ENCODE measurements at places on chromosomes 13 and 19.

DNA sequence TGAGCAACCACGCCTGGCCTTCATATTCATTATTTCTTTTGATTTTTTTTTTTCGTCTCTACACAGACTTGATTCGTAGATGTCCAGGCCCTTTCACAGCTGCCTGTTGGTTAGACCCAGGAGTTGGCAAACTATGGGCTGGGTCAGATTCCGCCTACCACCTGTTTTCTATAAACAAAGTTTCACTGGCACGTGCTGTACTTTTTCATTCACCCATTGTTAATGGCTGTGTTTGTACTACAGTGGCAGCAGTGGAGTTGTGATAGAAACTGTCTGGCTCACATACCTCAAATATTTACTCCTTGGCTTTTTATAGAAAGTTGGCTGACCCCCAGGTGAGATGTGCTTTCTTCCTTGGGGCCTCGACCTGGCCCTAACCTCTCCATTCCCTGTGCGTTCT is 72.9 kb upstream of the TEX29 start:
- DNase-seq, result no peak

DNA sequence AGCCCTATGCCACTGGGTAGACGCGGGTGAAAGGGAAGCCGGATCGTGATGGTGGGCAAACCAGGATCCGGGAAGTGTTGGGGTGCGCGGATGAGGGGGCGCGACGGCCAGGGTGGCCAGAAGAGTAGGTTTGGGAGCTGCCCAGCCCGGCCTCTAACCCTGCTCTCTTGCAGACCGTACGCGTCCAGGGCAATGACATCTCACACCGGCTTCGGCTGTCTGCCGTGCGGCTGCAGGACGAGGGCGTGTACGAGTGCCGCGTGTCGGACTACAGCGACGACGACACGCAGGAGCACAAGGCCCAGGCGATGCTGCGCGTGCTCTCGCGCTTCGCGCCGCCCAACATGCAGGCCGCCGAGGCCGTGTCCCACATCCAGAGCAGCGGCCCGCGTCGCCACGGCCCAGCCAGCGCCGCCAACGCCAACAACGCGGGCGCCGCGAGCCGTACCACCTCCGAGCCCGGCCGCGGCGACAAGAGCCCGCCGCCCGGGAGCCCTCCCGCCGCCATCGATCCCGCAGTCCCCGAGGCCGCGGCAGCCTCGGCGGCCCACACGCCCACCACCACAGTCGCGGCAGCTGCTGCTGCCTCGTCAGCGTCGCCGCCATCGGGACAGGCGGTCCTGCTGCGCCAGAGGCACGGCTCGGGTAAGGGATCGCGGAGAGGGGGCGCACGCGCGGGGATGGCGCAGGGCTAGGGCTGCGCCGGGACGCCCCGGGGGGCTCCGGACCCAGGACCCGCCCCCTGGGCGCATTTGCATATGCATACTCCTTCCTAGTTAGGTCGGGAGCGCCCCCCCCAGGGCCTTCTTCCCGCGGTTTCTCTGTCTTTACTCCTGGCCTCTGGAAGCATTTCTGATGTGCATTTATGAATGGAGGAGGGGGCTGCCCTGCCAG is 4.1 kb downstream of the VSTM2B start:
- no peak for DNase-seq

- no peak for DNase-seq
Measured at GRCh38 chr19:15279326-15279904, 47.2 kb upstream of the EPHX3 start.

GRCh38 chr13:108595436-108596274 is 33.8 kb upstream of the MYO16 start:
- no peak for DNase-seq

GRCh38 chr13:40026741-40027140 is 371.3 kb downstream of the COG6 start:
- DNase-seq, result no peak

DNA sequence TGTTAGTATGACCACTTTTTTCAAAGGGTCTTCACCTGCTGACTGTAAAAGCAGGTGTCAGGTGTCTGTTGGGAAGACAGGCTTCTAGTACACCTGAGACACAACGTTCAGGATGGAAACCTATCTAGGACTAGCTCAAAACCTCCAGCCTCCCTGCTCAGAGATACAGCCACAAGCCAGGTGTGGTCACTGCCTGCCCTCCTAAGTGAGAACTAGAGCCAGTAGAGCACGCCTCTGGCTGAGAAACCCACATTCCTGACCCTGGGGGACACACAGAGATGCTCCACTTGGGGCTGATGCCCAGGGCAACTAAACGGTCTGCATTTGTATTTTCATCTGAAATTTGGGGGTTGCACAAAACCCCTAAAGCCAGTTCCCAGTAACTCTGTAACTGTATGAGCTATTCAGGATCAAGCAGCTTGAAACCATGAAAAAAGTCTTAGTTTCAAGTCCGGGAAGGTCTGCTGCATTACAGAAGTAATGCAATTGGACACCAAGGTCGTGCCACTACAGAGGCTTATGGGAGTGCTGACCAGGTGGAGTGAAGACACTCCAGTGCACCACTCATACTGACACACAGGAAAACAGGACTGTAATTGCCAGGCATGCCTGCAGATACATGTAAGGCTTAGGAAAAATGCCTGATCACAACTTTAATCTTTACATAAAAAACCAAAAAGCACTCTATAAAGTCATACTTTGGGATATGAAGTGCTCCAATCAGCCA is 27.8 kb downstream of the ANKRD10 start:
- DNase-seq, result no peak

DNA sequence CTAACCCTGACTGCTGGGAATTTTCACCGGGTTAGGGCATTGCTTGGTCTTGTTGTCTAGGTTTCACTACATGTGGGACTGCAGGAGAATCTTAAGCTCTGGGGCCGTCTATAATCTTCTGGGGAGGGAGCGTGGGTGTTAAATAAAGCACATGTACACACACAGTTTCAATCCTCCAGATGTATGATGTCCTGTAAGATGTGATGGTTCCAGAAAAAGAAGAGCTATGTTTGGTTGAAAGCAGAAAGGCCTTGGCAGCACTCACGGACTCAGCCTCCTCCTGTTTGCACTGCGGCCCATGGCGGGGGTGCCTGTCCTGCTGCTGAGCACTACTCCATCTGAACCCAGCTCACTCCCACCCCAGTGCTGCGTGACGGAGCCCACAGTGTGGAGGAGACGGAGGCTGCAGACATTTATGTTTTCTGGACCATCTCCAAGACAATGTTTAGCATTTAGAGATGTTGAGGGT is 343.5 kb downstream of the TEX29 start:
- no peak for DNase-seq

All from GM12891 (cell line).